ENCODE measurements at places on chromosomes 6 and 20. TPM values are rescaled to one million over a fixed set of nuclear protein-coding genes. Genes with fewer than 3 reads are reported as not detected.

- no peak for DNase-seq
Observed at GRCh38 chr6:148803979-148804378, 57.1 kb downstream of the UST start.

DNA sequence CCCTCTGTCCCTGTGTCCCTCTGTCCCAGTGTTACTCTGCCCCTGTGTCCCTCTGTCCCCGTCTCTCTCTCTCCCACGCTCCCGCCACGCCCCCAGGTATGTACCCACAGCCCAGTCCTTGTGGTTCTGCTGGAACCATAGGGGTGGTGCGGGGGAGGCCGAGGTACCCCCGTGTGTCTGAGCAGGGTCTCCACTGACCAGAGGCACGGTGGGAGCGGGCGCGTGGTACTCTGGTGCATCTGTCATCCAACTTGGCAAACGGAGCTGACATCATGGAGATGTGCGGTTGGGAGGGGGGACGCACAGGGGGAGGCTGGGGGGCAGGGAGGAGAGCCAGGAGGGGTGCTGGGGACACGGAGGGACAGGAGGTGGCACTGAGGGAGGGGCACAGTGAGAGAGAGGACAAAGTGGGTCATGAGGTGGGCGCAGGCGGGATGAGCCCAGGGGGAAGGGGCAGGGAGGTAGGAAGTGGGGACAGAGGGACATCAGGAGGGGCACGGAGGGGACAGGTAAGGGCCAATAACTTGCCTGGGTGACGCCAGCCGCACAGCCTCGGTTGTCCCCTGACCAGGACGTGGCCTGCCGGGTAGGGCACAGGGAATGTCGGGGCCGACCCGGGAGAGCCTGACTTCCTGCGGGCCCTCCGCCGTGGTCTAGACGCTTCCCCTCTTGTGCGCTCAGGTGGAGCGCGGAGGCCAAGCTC is 163.6 kb upstream of the PDE10A start:
- DNase-seq: no peak

DNA sequence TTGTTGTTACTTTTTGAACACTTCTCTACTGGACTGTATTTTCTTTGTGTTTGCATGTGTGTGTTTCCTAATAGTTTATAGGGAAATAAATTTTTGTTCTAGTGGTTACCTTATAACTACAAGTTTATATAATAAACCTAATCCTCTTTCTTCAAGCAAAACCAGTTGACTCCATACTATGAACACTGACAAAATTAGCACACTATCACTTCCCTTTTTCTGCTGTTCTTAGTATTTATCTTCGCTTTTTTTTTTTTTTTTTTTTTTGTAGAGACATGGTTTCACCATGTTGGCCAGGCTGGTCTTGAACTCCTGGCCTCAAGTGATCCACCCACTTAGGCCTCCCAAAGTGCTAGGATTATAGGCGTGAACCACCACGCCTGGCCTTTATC is 25.0 kb upstream of the C6orf62 start:
- no peak for DNase-seq

DNA sequence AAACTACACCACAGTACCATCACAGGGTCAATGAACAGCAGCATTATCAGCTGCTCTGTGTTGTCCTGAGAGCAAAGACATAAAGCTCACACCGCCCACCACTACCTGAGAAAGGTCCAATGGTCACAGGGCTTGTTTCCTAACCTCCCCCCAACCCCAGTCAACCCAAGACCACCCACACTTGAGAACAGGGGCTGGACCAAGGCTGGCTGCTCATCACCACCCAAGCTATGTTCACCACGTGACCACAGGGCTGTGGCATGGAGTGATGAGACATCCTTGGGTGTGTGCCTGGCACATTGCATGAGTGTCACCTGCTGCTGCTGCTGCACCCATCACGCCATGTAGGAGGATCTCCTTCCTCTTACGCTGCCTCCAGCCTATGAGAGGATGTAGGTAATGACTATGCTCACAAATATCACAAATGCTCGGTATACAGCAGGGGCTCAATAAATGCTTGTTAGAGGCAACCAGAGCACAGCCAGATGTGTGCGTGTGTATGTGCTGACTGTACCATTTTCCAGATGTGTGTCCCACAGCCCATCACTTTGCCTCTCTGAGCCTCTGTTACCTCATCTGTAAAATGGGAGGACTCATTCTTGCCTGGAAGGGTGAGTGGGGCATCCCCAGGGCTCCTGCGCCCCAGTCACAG is 23.3 kb upstream of the SIRPA start:
- DNase-seq: peak; percentile 27

DNA sequence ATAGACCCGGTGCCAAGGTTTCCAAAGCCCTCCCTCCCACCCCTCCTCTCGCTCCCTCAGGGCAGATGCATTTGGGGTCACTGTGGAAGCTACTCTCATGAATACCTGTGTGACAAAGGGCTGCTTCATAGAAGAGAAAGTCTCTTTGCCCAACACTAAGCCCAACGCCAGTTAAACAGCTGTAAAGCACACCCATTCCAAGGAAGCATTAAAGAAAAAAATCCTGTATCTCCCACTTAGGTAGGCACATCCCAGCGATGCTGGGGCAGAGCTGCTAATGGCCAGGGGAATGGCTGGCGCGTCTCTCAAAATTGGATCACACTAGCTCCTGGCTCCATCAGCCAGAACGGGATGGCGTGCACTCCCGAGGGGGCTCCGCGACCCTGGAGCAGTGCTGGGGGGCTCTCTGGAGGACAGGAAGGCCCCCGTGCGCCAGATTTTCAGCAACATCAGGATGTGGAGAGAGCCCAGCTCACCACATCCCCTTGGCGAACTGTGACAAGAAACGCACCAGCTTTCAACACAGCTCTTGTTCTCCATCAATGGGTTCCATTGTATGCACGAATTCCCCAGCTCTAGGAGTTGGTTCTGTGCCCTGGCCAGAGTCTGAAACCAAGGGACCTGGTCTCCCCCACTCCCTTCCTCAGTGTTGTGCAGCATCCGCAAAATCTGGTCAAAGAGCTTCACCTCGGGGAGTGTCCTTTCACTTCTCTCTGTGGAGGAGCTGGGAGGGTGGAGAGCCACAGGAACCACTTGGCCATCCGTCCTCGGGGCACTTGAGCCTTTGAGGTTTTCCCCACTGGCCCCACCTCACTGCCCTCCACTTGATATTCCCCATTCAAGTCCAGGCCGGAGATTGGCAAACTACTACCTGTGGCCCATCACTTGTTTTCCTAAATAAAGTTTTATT is 74.1 kb downstream of the TFAP2C start:
- DNase-seq: no peak

- no peak for DNase-seq
Observed at GRCh38 chr6:75483136-75483952, 10.3 kb downstream of the FILIP1 start.

The ZBTB12 gene
- total RNA-seq: 1.3 TPM

GRCh38 chr20:57103146-57103800 is 163.2 kb downstream of the BMP7 start:
- no peak for DNase-seq

The SAMD10 gene
- total RNA-seq: 0.77 TPM

The BCL2L1 gene
- total RNA-seq: 202 TPM

- DNase-seq: no peak
Observed at GRCh38 chr6:41579088-41579610, 33.0 kb downstream of the FOXP4 start.

GRCh38 chr20:48035961-48036731 is 250.9 kb upstream of the SULF2 start:
- DNase-seq: no peak

- no peak for DNase-seq
Observed at GRCh38 chr6:39543095-39543494, 182.1 kb downstream of the KIF6 start.

The NXT1 gene
- 102 TPM for total RNA-seq

GRCh38 chr6:158666628-158667359 is 16.9 kb downstream of the SYTL3 start:
- no peak for DNase-seq

DNA sequence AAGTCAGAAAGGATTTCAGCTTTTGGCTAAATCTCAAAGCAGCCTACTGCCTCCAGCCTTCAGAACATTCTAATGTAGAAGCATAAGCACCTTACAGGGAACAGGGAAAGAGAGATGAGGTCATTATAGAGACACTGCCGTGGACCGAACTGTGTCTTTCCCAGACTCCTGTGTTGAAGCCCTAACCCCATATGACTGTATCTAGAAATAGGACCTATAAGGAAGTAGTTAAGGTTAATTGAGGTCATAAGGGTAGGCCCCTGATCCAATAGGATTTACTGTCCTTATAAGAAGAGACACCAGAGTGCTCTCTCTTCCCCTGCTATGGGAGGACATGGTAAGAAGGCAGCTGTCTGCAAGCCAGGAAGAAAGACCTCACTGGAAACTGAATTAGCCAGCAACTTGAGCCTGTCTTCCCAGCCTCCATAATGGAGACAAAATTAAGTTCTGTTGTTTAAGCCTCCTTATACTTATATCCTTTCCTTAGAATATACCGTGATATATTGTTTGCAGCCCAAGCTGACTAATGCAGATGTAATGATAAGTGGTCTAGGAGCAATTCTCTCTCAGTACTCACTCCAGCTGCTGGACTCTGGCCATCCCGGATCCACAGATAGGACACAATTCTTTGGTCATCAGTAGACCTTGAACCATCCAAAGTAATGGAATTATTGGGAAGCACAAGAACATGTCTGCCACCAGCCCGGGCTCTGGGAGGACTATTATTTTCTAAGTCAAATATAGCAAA is 71.4 kb downstream of the ALDH5A1 start:
- DNase-seq: peak; percentile 8

The CYP24A1 gene
- total RNA-seq: 0.05 TPM

The PAX1 gene
- not detected for total RNA-seq

DNA sequence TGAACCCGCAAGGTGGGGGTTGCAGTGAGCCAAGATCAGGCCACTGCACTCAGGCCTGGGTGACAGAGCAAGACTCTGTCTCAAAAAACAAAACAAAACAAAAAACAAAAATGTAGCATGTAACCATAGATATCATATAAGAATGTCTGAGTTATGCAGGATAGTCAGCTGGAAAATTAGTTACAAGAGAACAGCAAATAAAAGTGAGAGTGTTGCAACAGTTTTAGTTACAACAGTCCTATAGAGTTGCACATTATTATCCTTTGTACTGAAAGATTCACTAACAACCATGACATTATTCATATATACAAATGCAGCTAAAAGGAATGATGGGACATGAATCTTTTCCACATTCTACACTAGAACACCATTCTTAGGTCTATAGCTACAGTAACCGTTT is 16.4 kb downstream of the RNF24 start:
- DNase-seq: no peak

The MAD2L1BP gene
- total RNA-seq: 38.0 TPM

The RBPJL gene
- total RNA-seq: not detected

The KHDC1L gene
- total RNA-seq: not detected

DNA sequence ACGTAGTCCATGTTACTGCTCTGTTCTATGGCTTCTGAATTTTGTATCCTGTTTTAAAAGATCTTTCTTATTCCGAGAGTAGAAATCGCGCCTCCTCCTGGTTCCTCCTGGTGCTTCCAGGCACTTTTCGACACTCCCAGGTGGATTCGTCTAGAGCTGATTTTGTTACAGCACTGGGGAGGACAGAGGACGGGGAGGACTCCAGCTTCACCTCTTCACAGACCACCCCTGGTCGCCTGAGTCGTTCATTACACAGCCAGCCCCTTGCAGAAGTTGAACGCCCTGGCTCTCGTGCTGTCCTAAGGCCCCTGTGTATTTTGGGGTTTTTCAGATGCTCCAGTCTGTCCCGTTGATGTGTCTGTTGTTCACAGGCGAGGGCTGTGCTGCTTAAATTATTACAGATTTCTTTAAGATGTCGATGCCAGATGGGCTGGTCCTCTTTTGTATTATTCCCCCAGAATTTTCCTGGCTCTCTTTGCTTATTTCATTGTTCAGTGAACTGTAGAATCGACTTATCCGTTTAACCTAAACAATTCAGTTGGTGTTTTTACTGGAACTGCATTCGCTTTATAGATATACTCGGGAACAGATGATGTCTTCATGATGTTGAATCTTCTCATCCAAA is 30.5 kb downstream of the COL20A1 start:
- no peak for DNase-seq

- no peak for DNase-seq
Observed at GRCh38 chr6:6984585-6985366, 123.0 kb upstream of the RREB1 start.

DNA sequence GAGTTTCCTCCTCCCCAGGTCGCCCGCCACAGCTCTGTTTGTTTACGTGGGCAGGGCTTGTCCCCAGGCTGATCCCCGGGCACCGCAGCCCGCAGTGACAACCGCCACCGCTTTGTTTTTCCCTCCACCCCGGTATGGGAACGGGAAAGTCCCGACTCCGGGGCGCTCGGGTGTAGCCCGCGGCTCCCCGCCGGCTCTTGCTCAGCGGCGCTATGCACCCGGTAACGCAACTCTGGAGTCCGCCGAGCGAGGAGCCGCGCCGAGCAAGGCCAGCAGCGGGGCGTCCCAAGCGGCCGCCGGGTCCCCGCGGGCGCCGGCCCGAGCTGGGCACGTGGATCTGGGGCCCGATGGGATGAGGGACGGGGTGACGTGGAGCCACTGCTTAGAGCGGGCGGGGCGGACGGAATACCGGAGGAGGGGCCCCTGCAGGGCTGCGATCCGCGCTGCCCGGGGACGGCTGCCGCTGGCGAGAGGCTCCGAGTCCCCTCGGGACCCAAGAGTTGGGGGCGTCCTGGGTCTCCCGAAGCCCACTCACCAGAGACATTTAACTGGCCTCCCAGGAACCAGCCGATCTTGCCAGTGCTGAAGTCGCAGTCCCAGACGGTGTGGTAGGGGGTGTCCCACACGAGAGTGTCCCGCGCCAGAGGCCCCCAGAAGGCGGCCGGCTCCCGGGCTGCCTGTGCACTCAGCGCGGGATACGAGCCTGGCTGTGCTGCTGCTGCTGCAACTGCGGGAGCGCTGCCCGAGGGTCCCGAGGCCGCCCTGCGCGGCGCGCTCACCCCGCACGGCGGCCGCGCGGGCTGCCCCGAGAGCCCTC is 497 bp downstream of the ACSS1 start:
- peak; percentile 34 for DNase-seq

The PROKR2 gene
- not detected for total RNA-seq

- no peak for DNase-seq
Observed at GRCh38 chr6:17580518-17581048, 19.5 kb upstream of the FAM8A1 start.

The TCF19 gene
- total RNA-seq: 62.6 TPM

- no peak for DNase-seq
Observed at GRCh38 chr20:6925744-6926278, 158.3 kb downstream of the BMP2 start.

The CDH26 gene
- total RNA-seq: not detected

DNA sequence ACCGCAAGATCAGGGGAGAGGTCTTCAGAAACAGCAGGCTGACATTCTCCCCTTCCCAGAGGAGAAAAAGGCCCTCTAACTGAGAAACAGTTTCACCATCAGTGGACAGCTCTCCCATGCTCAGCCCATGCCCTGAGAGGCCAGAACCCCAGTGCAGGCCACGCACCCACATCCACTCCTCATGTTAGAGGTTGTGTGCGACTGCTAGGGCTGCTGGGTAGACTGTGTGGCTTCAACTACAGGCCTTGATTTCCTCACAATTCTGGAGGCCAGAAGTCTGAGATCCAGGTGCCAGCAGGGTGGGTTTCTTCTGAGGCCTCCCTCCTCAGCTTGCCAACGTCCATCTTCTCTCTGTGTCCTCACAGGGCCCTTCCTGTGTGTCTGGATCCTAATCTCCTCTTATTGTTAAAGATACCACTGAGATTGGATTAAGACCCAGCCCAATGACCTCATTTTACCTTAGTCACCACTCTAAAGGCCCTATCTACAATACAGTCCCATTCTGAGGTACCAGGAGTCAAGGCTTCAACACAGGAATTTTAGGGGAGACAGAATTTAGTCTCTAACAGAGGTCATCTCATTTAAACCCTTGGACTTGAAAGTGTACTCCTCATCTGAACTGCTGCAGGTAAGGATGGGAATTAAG is 67.7 kb upstream of the CD93 start:
- no peak for DNase-seq

The SLC44A4 gene
- not detected for total RNA-seq

All from A172 (cell line).